ENCODE measurements at places on chromosomes 1 and 21.

- DNase-seq, result no peak
These were observed 184.9 kb upstream of the ATP1B1 start for GRCh38 chr1:168921629-168922028.

- no peak for DNase-seq
These were observed 21.1 kb upstream of the RGS4 start for GRCh38 chr1:163047951-163048659.

DNA sequence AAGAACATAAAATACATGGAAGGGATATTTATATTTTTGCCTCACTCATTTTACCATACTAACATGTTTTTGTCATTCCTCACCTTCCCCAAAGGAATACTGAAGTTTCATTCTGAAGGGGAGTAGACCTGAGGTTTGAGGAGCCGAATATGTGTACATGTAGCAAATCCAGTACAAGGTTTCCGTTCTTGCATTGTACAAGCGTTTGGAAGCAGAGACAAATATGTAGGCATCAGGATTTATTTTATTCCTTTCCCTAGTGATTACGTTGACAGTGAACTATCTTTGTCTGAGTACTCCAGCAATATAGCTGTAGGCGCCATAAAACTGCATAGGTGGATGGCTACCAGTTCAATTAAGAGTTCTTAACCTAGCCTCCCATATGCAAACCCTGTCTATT is 191.5 kb downstream of the NFIA start:
- no peak for DNase-seq

DNA sequence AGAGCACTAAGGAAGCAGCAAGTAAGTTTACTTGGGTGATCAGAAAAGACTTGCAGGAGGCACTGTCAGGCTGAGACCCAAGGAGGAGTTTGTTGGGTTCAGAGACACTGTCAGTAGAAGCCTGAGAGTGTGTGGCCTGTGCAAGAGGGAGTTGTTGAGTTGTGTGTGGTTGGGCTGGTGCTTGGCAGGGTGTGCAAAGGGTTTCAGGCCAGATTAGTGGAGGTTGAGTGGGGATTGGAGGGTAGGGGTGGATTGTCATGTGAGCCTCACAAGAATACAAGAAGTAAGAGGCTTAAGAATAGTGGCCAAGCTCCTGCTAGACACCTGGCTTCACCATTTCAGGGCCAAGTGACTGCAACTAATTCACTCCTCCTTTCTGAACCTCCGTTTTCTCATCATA is 8.9 kb upstream of the KIF21B start:
- no peak for DNase-seq

DNA sequence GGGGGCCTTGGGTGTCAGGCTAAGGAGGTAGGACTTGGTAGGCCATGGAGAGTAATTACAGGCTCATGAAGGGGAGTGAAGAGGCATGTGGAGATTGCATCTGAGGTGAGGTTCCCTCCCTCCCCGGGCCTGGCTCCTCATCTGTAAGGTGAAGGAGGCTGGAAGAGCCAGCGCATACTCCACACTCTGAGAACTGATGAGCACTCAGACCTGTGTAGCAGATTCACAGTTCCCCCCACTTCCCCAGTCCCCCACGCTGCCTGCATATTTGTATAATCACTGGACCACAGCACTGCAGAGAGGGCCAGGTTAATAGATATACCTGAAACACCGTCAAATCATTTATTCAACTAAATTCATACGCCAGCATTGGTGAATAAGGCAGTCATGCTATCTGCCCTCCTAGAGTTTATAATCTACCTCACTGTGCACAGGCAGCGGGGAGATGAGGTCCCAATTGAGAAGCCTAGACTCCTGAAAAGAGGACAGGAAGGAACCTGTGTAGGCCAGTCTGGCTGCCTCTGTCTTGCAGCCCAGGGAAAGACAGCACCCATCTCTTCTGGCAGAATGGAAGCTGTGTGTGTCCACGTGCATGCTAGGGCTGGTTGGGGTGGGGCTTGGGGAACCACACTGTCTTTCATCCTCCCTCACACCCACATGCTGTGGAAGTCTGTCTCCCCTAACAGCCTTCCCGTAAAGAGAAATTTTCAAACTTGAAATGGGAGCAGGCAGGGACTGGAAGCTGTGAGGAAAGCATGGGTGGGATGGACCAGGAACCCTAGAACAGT is 110.6 kb upstream of the ATP1A1 start:
- DNase-seq, result no peak

GRCh38 chr1:3530926-3531818 is 76.7 kb downstream of the ARHGEF16 start:
- peak; percentile 92 for DNase-seq

DNA sequence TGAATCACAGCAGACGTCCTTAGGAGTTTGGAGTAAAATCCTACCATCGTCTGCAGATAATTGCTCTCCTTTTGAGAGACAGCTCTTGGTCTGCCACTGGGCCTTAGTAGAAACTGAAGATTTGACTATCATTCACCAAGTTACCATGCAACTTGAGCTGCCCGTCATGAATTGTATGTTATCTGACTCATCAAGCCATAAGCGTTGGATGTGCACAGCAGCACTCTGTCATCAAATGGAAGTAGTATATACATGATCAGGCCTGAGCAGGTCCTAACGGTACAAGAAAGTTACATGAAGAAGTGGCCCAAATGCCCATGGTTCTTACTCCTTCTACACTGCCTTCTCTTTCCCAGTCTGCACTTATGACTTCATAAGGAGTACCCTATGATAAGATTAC is 317.8 kb downstream of the GPATCH2 start:
- DNase-seq, result no peak

DNA sequence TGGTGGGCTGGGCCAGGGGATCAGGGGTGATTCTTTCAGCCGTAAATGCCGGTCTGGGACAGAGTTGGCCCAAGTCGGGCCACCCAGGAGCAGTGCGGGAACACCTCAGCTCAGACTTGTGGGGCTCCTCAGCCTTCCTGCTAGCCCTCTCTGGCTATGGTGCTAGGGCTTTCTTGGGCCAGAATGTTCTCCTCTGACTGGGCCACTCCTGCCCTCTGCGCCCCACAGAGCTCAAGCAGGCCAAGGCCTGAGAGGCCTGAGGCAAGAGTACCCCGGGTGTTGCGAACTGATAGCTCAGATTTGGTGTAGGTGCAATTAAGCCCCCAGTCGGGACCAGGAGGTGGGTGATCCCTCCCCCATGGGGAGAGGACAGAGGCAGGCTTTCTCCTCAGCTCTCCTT is 51.8 kb downstream of the LGR6 start:
- peak; percentile 10 for DNase-seq

- no peak for DNase-seq
These were observed 20.5 kb downstream of the IQGAP3 start for GRCh38 chr1:156551869-156552268.

GRCh38 chr1:23392125-23392855 is 22.7 kb upstream of the ZNF436 start:
- no peak for DNase-seq

- DNase-seq, result no peak
These were observed 687.7 kb upstream of the ADGRL4 start for GRCh38 chr1:79694241-79694640.

- no peak for DNase-seq
These were observed 121.6 kb upstream of the IRF2BP2 start for GRCh38 chr1:234731569-234732085.

DNA sequence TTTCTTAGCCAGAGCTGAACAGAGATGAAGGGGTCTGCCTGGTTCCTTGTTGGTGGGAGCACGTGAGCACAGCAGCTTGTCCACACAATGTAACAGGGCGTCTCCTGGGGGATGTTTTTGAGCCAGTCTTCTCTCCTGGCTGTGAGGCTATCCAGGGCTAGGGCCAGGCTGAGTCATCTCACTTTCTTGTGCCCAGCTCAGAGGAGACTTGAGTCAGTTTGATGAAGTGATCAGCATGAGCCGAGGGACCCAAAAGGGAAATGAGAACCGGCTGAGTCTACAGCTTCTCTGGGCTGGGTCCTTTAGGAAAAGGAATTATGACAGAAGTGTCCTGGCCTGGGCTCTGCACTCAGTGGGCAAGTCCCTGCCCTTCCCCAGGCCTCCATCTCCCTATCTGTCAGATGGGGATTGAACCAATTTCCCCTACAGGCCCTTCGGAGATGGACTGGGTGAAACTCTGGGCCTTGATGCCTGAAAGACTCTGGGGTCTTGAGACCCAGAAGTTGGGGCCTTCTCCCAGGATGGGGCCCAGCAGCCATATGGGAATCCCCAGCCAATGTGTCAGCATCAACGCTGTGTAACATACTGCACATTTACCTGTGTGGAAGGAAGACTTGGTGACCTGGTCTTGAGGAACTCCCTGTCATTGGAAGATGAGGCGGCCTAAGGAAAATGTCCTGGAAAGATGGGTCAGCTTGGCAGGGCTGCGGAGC is 36.6 kb downstream of the DMRTB1 start:
- no peak for DNase-seq

Data from H9 (cell line).